ENCODE measurements at places on chromosomes 12 and 14. TPM values are rescaled to one million over a fixed set of nuclear protein-coding genes. Genes with fewer than 3 reads are reported as not detected.
A peak's percentile ranks its signal among the peaks of the same experiment; 100 is the strongest.

- no peak for DNase-seq
Measured at GRCh38 chr14:93705513-93706156, 82.7 kb downstream of the PRIMA1 start.

- DNase-seq: no peak
Measured at GRCh38 chr14:29317423-29317822, 550.8 kb downstream of the FOXG1 start.

Gene RTL1
- not detected for total RNA-seq

DNA sequence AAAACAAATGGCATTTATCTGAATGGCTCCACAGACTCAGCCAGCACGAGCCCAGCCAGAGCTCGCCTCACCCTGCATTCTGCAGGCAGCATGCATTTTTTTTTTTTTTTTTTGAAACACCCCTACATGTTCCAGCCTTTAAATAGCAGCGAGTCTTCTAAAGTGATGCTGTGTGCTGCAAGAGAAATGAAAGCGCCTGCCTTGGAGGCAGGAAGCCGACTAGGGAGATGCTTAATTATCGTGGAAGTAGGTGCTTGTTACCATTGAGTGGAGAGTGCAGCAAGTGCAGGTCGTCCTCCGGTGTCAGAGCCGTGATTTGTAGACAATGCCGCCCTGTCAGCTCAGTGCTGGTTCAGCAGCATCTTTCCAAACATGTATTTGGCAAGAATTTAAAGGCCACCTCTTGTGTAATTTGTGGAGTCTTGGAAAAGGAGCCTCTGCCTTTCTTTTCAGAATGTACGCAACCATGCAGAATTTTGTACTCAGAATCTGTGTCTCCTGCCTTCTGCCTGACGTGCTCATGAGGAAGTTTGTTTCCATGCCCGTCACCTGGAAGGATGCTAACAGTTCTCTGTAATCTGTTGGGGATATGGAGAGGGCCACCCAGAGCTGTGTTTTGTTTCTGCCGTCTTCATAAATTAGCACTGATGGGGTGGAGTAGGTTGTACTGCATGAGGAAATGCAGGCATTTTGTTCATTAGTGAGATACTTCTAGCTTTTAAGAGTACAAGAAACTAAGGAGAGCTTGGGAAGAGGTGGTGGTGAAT lies 345.9 kb upstream of the RGS6 start:
- no peak for DNase-seq

- DNase-seq: no peak
Measured at GRCh38 chr12:64840949-64841717, 16.7 kb downstream of the TBC1D30 start.

DNA sequence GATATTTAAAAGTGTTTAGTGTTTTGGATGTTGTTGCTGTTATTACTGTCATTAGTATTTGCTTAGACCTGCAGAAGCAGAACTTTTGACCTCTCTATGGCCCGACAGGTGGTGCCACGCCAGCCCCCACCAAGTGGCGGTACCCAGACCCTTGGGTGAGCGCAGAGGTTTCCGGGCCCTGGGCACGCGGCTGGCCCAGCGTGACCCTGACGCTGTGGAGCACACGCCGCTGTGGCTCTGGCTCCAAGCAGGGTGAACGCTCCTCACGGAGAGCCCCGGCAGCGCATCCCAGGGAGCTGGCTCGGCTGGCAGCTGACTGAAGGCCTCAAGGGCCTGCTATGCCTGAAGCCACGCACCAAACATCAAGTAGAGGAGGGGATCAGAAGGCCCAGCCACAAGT lies 22.6 kb downstream of the SLC25A47 start:
- no peak for DNase-seq

Gene DTX1
- total RNA-seq: 0.44 TPM

Gene MYH6
- not detected for total RNA-seq

GRCh38 chr12:52884526-52885293 lies 20.2 kb downstream of the KRT8 start:
- DNase-seq: no peak

GRCh38 chr12:93944201-93944600 lies 204.2 kb upstream of the PLXNC1 start:
- DNase-seq: no peak

DNA sequence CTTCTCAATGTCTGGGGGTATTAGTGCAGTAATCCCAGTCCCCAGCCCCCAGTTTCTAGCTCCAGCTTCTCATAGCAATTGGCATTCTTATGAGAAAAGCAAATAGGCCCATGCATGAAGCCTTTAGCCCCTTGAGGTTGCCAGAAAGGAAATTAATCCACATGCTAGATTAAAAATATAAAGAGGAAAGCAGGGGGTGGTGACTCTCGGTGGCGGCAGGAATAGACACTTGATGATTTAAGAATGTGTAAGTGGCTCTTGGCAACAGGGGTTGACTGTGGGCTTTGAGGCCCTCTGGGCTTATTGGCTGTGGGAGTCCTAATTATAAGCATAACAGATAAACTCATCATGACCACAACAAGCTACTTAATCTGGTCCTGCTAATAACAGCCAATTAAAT lies 1367.3 kb upstream of the FLRT2 start:
- DNase-seq: no peak

DNA sequence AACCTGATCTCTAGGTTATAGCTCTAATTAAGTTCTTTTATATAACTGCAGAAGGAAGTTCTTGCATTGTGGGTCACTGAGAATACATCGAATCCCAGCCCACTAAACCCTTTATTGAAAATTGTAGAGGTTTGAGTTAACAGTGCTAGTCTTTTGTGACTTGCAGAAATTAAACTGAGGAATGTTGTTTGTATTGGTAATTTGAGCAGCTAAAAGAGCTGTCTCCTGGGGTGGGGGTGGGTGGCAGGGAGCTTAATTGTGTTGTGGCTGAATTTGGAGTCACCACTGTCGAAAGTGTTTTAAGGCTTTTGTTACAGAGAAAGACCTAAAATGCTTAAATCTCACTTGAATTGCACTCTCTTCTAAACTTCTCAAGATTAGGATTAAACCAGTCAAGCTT lies 3.2 kb upstream of the COX8C start:
- no peak for DNase-seq

GRCh38 chr12:125304029-125304428 lies 238.8 kb downstream of the AACS start:
- DNase-seq: no peak

DNA sequence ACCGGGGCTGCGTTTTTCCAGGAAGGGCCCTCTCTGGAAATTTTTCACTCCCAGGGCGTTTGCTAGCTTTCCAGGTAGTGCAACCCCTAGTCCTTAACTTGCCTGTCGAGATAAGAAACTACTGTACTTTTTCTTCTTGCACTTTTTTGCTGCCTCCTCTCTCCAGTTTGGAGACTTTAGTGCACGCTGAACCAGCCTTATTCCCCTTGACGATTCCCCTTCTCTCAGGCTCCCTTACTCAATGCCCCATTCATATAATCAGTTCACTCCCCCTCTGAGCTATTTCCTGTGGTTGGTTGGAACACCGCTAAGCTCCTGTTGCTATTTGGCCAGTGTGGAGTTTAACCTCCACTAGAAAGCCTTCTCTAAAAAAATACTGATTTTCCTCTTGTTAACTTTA lies 682 bp downstream of the CREBL2 start:
- no peak for DNase-seq

Gene SLC7A8
- 0.90 TPM for total RNA-seq

DNA sequence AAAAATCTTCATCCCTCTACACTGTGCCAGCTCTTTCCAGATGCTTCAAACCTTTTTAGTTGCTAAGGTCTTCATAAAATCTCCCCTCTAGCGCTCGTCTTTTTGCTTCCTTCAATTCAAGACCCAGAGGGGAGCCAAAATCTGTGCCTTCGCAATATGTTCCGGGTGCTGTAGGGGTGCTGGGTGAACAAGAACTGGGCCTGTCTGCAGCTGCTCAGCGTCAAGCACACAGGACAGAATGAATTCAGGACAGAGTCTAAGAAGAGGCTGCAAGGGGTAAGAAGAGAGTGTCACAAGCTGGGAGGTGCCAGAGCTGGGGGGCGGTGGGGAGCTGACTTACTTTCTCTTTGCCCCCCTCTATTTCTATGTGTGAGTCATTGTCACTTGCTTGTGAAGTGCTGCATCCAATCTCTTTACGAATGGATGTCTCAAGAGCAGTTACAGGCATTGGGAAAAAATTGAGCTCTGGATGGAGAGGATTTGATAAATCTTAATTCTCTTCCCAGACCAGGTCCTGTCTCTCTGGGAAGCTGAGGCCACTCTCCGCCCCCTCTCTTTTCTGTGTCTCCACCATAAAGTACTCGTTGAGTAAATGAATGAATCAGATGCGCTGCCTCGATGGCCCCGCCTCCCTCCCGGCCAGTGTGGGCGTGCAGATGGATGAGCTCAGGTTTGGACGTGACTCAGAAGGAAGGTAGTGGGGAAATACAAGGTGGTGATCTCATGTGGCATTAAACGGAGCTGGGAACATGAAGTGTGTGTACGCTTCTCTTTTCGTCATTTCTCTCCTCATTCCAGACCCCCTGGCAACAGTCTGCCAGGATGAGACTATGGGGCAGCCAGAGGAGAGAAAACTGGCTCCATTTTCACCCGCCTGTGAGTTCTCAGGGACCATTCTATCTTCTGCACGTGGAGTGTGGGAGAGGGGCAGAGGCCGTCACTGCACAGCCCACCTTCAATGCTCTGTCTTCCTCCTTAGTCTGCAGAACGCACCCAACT lies 91.3 kb downstream of the TSPAN9 start:
- peak; percentile 22 for DNase-seq

GRCh38 chr14:98903371-98903770 lies 368.6 kb downstream of the BCL11B start:
- no peak for DNase-seq

Gene PTPRB
- total RNA-seq: 0.33 TPM

- DNase-seq: no peak
Measured at GRCh38 chr14:92532490-92533163, 19.0 kb downstream of the RIN3 start.

DNA sequence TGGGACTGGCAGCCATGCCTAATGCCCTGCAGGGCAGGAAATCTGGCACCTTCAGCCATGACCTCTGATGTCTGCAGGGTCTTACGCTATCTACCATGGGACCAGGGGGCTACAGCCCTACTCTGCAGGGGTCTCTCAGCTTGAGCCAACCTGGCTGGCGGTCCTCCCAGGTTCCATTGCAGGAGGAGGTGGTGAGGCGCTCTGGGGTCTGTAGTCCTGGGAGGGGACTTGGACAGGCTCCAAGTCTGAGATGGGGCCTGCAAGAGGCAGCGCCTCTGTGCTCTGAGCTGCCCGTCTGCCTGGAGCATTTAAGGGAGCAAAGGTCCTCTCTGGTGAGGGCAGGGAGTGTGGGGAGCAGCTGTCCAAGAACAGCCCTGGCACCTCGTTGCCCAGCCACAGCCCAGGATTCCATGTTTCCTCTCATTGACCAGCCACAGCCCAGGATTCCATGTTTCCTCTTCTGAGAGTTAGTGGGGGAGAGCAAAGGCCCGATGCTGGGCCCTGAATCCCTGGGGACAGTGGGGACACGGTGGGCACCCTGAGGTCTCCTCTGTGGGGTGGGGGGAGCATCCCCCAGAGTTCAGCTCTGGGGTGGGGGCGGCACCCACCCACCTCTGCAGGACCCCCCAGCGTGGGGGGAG lies 655 bp downstream of the PLD4 start:
- DNase-seq: no peak

- no peak for DNase-seq
Measured at GRCh38 chr14:60768602-60769001, 34.0 kb downstream of the MNAT1 start.

DNA sequence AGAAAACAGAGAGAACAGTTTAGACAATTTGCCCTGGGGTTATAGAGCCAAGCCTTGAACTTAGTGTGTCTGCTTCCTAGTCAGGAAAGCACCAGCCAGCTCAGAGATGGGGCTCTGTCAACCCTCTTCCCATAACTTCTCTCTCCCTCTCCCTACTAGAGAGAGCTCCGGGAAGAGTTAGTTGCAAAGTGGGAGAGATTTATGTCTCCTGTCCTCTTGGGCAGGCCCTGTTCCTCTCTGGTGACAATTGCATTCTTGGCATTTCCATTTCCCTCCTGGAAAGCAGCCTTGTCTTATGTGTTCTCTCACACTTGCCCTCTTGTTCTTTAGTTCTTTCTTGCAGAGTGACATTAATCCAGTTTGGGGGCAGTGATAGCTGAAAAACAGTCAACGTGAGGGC lies 42.1 kb upstream of the TUNAR start:
- DNase-seq: no peak

- no peak for DNase-seq
Measured at GRCh38 chr12:132343294-132344004, 14.1 kb upstream of the GALNT9 start.

GRCh38 chr12:112979041-112979680 lies 842 bp downstream of the OAS2 start:
- no peak for DNase-seq

- DNase-seq: no peak
Measured at GRCh38 chr12:4270831-4271716, 2.5 kb upstream of the CCND2 start.

Gene SLC41A2
- total RNA-seq: 27.3 TPM

GRCh38 chr14:75277008-75277814 lies 1.4 kb upstream of the FOS start:
- DNase-seq: no peak
